ENCODE measurements at places on chromosomes 5 and 9.

DNA sequence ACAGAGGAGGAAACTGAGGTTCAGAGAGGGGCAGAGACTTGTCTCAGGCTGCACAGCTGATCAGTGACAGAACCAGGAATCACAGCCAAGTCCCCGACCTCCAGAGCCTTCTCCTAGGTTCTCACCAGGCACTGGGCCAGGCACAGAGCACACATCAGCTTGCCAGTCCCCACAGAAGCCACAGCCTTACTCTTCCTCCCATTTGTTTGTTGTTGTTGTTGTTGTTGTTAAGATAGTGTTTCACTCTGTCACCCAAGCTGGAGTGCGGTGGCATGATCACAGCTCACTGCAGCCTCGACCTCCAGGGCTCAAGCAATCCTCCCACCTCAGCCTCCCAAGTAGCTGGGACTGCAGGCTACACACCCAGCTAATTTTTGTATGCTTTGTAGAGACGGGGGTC is 41.4 kb downstream of the NAIF1 start:
- no peak for DNase-seq

- DNase-seq = no peak
Observed at GRCh38 chr9:17789316-17789715, 210.4 kb downstream of the SH3GL2 start.

GRCh38 chr9:90665072-90665471 is 22.4 kb upstream of the DIRAS2 start:
- peak; percentile 53 for DNase-seq

DNA sequence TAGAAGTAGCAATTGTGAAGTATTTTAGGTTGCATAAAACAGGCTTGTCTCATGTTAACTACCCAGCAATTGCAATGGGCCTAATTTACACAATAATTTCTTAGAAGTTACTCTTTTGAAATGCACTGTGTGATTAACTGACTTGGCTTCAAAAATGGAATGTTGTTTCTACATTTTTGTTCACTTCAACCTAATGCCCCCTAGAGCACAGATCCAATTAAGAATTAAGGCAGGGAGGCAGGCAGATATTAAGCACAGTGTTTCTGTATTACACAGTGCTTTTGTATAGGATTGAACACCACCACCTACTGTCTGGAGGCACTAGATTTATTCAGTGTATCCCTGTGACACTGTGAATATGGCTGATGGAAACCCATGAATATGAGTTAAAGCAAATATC is 302.1 kb downstream of the FBXL17 start:
- DNase-seq = no peak

DNA sequence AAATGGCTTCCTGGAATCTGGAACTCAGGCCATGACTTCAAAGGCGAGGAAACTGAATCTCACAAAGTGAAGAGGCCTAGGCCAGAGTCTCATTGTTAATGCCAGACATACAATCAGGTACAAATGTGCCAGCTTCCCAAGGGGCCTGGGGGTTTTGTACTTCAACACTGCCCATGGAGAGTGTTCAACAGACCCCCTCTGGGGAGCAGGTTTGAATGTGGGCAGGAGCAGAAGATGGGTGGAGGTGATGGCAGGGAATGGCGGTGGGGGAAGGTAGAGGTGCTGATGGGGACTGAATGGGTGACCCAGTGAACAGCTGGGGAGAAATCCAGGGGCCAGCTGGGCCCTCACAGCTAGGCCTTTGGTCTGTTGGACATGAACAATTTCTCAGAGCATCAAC is 12.0 kb downstream of the FOXI1 start:
- DNase-seq = no peak

GRCh38 chr5:118405650-118406061 is 582.7 kb downstream of the DTWD2 start:
- DNase-seq = peak; percentile 39

GRCh38 chr5:140557965-140558364 is 692 bp upstream of the SRA1 start:
- no peak for DNase-seq

GRCh38 chr5:10726179-10726912 is 34.7 kb downstream of the DAP start:
- DNase-seq = no peak

GRCh38 chr9:115133649-115134048 is 15.7 kb upstream of the TNC start:
- DNase-seq = no peak

DNA sequence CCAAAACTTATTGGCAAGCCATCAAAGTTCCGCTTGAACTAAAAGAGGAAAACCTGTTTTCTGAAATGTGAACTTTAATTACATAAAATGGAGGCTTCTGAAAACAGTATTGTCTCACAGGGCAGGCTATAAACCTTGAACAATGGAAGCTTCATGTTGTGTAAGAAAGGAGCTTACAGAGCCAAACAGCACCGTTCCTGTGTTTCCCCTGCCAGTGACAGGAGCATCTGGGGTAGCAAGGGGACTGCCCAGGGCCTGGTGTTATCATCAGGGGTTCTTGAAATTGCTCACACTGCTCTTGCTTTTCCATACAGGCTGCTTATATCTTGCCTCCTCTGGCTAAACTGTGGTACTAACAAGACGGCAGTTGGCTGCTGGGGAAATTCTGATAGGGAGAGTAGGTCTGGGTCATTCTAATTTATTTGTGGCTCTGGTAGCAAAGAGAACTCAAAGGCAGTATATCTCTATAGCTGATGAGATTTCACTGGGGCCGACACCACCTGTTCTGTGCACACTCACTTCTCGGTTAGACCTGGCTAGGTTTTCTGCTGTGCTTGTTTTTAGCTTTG is 40.4 kb downstream of the BASP1 start:
- no peak for DNase-seq

- DNase-seq = no peak
Observed at GRCh38 chr9:81141961-81142360, 547.4 kb downstream of the TLE1 start.

- peak; percentile 40 for DNase-seq
Observed at GRCh38 chr9:99162759-99163364, 57.9 kb downstream of the TGFBR1 start.

DNA sequence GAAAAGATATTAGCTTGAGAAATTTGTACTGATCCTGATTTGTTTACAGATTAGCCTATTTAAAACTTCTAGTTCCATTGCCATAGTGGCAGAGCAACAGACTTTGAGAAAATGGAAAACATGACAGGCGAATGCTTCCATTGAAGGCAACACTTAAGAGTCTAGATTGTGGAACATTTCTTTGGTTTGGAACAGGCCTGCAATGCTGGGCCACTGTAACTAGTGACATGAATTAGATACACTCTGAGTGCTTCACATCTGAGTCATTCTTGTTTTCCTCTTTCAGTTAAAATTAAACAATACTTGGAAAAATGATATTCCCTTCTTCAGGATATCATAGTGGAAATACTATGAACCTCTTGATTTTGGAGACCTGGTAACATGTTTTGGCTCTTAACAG is 453.6 kb upstream of the TUSC1 start:
- no peak for DNase-seq

DNA sequence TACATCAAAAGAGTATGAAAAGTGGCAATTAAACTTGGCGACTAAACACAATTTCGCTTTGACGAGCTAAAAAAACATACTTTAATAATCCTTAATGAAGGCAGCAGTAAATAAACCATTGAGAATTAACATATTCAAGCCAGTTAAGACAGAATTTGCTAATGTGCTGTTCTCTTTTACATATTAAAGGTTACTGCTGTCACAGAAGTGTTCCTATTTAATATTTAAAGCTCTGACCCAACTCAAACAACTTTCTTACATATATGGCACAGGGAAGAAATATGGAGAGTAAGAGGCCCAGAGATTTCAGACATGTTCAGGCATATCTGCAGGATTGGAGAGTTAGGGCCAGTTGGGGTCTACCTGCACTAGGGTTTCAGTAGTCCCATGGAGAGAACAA is 16.7 kb upstream of the DENND4C start:
- DNase-seq = no peak

- peak; percentile 63 for DNase-seq
Observed at GRCh38 chr9:38362852-38363588, 29.5 kb upstream of the ALDH1B1 start.

DNA sequence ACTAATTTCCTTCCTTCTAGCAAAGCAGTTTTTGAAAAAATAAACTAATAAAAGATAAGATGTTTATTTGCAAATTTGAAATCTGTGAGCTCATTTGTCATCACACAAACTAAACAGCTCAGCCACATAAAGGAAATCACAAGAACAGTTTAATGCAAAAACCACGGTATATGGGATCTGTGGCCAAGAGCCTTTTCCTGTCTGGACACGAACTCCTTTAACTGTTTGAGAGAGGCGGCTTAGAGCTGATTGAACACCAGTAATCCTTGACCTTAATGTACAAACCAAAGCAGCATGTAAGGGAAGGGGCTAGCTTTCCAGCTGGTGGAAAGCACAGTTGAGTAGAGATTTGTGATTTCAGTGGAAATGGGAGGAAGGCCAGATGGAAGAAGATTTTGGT is 66.3 kb upstream of the SPINK5 start:
- no peak for DNase-seq

DNA sequence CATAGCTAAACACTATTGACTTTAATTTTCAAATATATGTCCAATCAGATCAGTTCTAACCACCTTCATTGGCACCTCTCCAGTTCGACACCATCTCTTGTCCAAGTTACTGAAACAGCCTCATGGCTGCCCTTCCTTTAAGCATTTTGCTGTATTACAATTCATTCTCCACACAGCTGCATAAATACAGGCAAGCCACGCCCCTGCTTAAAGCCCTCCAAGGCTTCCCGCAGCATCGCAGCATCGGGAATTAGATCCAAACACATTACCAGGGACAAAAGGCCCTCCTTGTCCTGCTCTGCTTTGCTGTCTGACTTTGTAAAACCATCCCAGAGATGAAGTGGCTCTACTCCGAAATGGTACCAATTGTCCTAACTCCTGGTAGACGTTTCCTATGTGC is 75.1 kb upstream of the RAI14 start:
- no peak for DNase-seq

- no peak for DNase-seq
Observed at GRCh38 chr9:114928136-114928535, 2.3 kb downstream of the TNFSF8 start.

GRCh38 chr5:16881251-16881650 is 54.8 kb downstream of the MYO10 start:
- DNase-seq = no peak

GRCh38 chr5:127858116-127858784 is 155.1 kb downstream of the CCDC192 start:
- no peak for DNase-seq

DNA sequence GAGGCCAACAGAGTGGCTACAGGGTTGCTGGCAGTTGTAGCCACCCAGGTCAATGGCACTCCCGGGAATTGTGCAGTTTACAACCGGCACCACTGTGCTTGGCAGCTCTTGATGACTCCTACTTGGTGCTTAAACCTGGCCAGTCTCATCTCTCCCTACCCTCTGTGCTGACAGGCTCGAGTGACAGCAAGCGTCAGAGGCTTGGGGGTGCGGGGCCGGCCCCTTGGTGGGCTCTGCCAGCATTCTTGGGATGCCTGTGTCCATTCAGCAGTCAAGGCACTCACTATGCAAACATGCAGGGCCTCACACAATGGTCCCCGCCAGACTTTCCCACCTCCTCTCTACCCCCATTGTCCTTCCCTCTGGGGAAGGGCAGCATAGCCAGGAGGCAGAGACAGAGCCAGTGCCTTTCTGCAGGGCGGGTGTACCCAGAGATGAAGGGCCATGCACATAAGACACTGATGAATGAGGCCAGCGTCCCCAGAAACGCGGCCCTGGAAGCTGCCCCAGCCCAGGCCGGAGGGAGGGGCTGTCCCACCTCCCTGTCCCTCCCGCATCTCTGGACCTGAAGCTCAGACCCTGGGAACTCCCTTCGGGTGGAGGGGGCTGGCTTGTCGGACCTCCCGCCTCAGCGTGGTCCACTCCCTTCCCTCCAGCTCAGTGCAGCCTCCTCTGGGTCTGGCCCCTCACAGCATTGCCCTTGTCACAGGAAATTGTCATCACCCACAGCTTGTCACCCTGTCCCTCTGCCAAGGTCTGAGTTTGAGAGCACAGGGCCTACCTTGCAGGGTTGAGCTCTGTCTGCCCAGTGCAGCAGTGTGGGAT is 26.4 kb upstream of the NOTCH1 start:
- DNase-seq = peak; percentile 99

DNA sequence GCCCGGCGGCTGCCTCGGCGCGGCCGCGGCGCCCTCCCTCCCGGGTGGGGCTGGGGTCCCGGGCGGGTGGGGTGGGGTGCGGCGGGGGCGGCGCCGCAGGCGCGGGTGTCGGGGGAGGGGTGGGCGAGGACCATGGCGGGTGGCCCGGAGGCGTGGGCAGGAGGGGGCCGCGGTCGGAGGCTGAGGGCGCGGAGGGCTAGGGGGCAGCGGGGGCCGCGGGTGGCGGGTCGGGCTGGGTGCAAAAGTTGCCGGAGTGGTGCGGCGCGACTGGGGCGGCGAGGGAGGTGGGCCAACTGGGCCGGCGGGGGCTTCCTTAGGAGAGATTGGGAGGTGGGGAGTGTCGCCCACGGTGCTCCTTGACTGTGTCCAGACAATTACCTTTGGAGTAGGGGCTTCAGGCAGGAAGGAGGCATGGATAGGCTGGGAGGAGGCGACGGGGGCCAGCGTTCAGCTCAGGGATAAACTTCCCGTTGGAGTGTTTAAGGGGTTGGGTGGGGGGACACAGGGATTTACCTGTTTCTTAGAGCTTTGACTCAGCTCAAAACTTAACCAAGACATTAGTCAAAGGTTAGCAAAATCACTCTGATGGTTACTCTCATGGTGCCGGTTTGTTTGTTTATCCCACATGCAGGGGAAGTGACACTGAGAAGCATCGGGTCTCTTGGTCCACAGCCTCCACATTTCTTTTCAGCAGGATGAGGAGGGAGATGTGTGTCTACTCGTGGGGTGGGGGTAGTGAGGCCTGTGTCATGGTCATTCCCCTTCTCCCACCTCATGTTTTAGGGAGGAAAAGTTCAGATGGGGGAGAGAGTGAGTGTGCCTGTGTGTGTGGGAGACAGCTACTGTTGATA is 859 bp downstream of the CSNK1G3 start:
- peak; percentile 58 for DNase-seq

DNA sequence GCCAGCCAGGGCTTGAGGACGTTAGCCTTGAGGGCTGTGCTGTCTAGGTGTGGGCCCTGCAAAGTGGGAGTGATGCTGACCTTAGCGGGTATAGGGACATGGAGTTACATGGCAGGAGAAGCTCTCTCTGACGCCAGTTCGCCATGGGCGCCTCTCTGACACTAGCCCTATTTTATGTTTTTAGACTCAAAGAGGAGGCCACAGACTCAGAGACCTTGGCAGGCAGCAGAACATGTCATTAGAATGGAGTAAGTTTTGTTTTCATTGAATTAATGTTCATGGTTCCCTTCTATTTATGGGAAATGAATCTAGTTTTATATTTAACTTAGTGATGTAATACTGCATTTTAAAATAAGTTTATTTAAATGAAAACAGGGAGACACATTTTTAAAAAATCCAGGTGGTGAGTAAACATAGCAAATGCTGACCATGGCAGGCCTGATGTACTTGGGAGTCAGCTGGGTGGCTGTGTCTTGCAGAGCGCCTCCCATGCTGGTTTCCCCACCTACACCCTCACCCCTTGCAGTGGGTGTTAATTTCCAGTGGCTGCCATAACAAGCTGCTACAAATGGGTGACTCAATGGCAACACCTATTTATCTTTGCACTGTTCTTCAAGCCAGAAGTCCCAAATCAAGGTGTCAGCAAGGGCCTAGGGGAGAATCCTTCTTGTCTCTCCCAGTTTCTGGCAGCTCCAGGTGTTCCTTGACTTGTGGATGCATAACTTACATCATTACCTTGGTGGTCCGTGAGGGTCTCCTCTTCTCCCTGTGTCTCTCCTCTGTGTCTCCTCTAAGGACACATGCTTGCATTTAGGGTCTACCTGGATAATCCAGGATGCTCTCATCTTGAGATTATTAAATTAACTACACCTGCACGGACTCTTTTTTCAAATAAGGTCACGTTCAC is 25.6 kb upstream of the GFPT2 start:
- DNase-seq = peak; percentile 19

Data from mesendoderm (in vitro differentiated cells).